ENCODE measurements at places on chromosomes 3 and 15.

DNA sequence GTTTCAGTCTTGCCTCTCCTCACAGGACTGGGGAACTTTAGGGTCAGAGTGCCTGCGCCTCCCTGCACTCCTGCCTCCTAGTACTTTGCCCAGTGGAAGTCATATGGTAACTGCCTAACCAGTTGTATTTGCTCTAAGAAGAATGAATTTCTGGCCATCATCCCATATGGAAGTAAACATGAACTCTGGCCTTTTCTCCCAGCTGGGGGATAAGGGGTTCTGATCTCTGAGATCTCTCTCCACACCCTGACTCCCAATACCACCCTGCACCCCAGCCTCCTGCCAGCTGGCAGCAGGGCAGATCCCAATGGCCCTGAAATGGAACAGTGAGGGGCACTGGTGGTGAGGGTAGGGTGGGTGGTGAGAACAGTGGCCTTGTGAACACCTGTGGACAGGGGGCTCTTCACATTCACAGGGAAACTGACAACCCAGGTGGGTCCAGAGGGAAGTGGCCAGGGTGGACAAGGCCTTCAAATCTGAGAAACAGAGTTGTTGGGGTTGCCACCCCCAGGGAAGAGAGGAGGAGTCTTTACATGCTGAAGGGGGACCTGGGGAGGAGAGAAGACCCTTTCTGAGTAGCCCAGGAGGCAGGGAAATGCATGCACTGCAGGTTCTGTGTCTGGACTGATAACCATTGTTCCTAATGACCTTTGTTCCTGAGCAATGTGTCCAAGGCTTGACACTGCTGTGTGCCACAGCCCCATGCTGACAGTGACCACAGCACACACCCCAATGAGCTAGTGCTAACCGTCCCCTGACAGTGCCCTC lies 36.9 kb downstream of the RHCG start:
- DNase-seq = no peak

DNA sequence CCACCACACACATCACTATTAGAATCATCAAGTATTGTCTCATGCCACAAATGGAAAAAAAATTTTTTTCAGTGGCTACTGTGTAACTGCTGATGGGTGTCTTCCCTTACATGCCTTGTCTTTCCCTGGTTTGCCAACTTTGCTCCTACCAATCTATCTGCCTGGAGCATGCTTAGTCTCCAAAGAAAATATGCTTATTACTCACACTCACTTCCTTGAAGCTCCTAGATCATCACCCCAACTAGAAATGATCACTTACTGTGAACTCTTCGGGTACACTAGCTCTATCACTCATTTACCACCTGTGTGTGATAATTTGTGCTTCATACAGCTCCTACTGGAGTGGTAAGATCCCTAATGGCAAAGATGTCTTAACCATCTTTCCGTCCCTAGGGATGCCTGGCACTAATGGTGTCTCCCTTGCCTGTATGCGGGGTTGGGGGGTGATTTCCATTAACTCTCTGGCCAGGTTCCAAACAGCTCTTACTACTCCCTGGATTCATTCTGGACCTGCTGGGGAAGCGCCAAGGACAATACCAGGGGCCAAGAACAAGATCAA lies 799 bp downstream of the VPS33B start:
- DNase-seq = no peak

DNA sequence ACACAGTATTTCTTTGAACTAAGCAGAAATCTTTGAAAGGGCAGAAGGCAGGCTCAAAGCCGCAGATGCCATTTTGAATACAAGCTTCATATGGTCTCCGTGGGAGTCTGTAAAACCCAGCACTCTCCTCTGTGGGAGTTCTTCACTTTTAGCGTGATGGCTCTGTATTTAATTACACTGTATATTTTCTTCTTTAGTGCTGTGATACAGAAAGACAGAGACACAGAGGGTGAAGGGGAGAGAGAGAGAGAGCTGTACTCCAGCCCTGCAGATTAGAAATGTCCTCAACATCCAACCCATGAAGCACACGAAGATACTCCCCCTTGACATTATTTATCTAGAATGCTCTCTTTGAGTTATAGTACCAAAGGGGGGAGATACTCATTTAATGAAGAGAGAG lies 752.6 kb upstream of the NR2F2 start:
- DNase-seq = no peak

DNA sequence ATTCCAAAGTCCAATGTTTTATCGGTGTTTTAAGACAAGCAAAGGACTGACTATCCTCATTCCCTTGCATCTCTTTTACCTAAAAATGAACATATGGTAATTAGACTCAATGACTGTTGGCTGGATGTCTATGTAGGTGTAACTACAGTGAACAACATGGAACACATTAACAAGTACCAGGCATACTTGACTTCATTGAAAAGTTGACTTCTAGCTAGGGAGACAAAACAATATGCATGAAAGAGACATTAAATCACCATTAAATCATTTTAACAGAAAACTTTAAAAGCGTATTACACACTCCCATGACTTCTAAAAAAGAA lies 34.3 kb upstream of the ANPEP start:
- DNase-seq = no peak

- no peak for DNase-seq
Observed at GRCh38 chr3:11498646-11499045, 145.1 kb downstream of the VGLL4 start.

DNA sequence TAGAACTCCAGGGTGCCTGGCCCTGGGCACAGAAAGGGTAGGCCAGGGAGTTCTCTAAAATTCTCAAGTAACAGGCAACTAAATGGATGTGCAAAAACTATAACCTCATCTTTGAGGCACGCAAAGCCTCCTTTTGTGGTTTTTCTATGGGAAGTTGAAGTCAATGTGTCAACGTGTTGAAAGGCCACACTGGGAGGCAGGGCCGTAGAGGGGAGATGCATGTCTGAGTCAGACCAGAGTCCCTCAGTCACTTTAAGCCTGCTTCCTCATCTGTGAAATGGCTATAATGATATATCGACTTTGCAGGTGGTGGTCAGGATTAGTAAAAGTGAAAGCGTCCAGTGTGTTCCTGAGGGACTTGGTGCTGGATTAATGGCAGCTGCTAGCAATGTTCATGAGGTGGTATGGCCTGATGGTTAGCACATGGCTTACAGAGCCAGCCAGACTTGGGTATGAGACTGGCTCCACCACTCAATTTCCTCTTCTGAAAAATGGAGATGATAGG lies 17.0 kb downstream of the TGM5 start:
- no peak for DNase-seq

- DNase-seq = no peak
Observed at GRCh38 chr3:172586436-172586835, 63.2 kb upstream of the TNFSF10 start.

GRCh38 chr3:56621681-56622080 lies 61.4 kb downstream of the TASOR start:
- DNase-seq = no peak

DNA sequence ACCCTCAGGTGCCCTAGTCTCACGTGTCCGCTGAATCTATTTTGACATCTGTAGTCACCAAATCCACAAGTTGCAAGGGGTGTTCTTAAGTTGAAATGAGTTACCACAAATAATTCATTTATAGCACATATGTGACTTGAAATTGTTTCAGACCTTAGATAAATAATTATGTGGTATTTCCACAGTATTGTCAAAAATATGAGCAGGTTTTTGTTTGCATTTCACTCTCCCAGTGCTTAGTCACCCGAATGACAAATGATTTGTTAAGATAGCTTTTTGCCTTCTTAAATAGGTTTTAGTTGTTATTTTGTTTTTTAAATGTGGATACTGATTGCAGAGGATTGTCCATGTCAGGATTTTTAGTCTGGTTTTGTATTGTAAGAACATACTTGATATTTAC lies 2.6 kb downstream of the MFSD1 start:
- no peak for DNase-seq

DNA sequence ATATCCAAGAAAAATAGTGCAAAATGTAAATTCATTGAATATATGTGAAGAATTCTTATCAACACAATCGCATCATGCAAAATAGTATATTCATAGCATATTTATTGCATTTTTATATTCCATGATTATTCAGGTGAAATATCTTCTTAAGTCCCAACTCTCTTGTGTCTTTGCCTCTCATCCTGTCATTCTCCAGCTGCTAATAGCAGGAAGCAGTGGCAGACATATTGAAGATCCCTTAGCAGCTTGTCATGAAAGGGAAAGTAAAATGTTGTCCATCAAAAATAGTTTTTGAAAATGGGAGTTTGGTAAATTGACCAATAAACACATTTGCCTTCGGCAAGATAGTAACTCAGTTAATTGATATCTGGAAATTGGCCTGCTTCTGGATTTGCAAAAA lies 265.3 kb upstream of the TGFBR2 start:
- no peak for DNase-seq

GRCh38 chr3:49454898-49455681 lies 15.0 kb upstream of the DAG1 start:
- DNase-seq = no peak

DNA sequence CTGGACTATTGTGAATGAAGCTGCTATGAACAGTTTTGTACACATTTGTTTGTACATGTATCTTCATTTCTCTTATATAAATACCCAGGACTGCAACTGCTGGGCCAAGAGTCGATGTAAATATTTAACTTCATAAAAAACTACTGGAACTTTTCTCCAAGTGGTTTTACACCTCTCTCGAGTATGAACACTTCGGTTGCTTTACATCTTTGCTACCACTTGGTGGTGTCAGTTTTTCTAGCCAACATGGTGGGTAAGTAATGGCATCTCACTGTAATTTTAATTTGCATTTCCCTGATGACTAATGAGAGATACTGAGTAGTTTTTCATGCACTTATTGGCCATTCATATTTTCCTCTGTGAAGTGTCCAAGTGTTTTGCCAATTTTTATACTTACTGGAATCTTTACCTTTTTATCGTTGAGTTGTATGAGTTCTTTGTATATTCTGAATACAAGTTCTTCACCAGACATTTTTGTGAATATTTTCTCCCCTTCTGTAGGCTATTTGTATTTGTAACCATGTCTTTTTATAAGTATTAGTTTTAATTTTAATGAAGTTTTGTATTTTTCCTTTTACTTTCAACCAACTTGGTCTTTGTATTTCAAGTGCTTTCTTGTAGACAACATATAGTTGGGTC lies 44.4 kb downstream of the PCOLCE2 start:
- DNase-seq = no peak

- no peak for DNase-seq
Observed at GRCh38 chr3:17057321-17057720, 172.6 kb downstream of the PLCL2 start.

- DNase-seq = no peak
Observed at GRCh38 chr3:134393074-134393473, 18.8 kb upstream of the AMOTL2 start.

- DNase-seq = no peak
Observed at GRCh38 chr15:32844118-32844711, 126.4 kb downstream of the GREM1 start.

Data from activated gamma-delta T cell treated with Interleukin-2 at 50 U/mL for 16 hours (primary cell).